NCI-H1105 treated with DMSO at 0.1 percent for 48 hours (cell line): ENCODE measurements at places on chromosomes 2 and 18.

- DNase-seq, result no peak
Measured at GRCh38 chr18:63292831-63293683, 26.5 kb downstream of the BCL2 start.

GRCh38 chr2:51534166-51534565 lies 502.2 kb upstream of the NRXN1 start:
- DNase-seq, result peak; percentile 92

DNA sequence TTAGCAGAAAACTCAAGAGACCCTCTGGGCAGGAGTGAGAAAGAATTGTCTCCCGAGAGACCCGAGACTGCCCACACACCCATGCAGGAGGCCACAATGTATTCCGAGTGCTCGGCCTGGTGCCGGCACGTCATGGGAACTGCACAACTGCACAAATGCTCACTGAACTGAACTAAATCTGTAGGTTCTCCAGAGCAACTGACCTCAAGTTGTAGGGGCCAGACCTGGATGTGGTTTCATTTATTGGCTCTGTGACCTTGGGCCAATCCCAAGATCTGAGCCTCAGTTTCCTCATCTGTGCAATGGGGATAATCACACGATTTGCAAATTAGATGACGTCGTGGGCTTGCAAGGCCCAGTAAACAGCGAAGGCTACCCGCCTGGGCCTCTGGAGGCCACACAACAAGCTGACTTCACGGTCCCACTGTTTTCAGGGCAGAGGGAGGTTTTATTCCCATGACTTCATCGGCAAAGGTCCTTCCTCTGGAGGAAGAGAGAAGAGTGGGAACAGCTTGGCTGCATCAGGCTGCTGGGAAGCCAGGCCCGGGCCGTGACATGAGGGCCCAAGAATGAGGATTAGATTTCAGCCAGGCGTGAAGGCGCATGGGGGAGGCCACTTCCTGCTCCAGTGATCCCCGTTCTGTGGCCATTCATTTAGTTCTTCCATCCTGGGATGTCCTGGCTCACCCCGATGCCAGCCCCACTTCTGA lies 3.6 kb upstream of the ERFE start:
- no peak for DNase-seq

GRCh38 chr18:3706279-3707097 lies 256.5 kb downstream of the TGIF1 start:
- DNase-seq, result no peak

DNA sequence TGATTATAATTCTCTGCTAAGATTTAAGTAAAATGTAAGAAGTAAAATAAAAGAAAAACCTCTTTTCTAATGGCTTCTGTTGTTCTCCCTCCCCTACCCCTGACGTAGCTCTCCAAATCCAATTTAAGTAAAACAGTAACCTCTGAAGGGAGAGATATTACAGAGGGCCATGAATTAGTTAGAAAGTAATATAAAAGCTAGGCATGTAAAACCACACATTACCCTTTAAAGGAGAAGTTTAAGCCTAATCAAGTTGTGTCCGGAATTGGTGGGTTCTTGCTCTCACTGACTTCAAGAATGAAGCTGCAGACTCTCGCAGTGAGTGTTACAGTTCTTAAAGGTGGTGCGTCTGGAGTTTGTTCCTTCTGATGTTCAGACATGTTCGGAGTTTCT lies 116.9 kb upstream of the SCN7A start:
- DNase-seq, result no peak

DNA sequence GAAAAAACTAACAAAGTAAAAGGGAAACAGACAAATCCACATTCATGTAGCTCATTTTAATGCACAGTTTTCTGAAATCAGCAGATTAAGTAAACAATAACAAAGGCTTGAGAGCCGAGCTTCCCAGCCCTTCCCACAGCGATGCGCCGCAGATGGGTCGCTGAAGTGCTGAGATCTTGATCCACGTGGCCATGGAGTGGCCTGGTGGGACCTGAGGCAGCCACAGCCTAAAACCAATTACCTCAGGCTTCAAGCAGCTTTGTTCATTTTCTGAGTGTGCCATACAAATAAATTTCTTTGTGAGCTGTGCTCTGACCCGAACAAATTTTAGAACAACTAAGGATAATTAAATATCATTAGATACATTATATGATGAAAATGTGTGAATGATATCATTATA lies 25.6 kb upstream of the CYRIA start:
- DNase-seq, result no peak

DNA sequence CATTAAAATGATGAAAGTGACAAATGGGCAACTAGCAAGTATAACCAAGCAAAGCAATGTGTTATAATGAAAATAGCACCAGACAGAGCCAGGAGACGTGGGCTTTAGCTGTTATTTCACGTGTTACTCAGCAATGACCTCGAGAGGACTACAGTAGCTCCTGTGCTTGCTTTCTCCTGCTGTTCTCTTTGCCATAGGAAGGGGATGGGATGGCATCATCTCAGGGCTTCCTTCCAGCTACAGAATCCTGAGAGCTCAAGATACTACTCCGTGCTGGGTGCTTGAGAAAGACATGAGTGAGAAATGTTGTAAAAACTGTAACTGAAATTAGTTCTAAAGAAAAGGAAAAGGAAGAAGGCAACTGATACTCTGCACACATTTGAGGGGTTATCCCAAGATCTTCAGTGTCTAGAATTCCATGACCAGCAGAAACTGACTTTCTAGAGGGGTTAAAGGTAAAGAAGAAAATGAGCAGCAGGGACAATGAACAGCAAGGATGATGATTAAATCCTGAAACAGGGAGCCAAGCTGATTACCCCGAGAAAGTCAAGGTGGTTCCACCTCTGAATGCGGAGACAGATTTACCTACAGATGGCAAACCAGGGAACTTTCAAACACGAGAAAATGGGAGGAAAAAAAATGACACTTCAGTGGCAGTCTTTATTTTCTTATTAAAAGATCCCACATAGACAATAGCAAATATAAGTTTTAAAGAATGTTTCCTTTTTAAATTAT lies 33.4 kb downstream of the GAREM1 start:
- no peak for DNase-seq

DNA sequence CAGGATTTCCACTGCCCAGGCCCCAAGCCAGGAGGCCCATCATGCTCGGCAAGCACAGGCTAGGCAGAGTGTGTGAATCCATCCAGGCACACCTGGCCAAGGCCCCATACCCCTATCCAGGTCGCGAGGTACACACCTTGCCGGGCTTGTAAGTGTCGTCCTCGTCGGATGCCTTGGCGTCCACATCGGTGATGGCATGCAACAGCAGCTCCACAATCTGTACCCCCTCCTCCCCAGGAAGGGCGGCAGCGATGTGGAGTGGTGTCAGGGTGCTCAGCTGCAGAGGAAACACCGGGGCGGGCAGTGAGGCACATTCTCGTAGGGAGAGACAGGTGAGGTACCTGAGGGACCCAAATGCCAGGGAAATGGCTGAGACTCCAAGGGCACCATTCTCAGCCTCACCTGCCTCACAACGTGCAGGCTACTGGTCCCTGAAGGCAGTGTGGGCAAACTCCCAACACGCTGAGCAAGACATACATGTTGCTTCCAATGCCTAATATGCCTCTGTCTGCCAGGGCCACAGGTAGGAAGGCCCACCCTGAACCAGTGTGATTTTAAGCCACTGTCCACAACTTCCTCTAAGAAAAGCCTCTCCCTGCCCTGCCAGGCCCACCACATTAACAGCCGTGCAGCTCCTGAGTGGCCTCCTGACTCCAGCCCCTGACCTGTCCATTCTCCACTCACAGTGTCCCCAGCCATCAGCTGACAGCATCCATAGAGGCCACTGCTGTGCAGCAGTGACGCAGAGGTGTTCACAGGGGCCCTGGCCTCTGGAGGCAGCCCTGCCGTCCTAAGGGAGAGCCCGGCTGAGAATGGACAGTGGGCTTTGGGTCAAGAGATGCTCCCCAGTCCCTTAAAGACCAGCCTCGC lies 44.9 kb downstream of the ANKMY1 start:
- no peak for DNase-seq

- DNase-seq, result no peak
Measured at GRCh38 chr18:69265656-69266055, 135.0 kb upstream of the DOK6 start.

DNA sequence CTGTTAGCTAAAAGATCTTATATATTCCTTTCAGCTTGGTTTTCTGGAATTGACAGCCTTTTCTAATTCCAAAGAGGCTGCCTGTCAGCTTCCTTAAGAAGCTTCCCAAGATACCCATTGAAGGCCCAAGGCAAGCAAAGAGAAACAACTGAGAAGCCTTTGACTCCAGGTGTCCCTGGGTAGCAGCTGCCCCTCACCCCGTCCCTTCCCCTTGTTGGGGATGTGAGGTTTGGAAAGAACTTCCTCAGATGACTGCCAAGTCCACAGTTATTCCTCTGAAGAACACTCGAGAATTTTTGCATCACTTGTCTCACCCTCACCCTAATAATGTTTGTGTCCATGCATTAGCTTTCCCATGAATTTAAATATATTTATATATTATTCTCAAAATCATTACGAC lies 13.3 kb downstream of the MAPRE3 start:
- DNase-seq, result no peak

- no peak for DNase-seq
Measured at GRCh38 chr2:239588451-239589269, 187.8 kb upstream of the HDAC4 start.

DNA sequence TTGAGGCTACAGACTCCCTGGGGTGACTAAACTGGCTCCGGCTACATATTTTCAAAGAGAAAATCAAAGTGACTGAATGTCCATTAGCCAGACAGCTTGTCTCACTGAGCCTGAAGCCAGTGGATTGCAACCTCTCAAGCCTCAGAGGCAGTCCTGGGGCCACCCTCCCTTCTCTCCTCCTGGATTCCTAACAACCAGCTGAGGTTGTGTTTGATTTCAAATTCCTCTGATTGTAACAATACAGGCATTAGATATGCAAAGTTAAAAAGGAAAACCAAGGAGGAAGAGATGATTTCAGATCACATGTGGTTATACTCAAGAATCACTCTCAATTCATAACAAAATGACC lies 101.0 kb upstream of the LMAN1 start:
- DNase-seq, result no peak

- DNase-seq, result no peak
Measured at GRCh38 chr18:22814329-22814703, 118.8 kb upstream of the RBBP8 start.

DNA sequence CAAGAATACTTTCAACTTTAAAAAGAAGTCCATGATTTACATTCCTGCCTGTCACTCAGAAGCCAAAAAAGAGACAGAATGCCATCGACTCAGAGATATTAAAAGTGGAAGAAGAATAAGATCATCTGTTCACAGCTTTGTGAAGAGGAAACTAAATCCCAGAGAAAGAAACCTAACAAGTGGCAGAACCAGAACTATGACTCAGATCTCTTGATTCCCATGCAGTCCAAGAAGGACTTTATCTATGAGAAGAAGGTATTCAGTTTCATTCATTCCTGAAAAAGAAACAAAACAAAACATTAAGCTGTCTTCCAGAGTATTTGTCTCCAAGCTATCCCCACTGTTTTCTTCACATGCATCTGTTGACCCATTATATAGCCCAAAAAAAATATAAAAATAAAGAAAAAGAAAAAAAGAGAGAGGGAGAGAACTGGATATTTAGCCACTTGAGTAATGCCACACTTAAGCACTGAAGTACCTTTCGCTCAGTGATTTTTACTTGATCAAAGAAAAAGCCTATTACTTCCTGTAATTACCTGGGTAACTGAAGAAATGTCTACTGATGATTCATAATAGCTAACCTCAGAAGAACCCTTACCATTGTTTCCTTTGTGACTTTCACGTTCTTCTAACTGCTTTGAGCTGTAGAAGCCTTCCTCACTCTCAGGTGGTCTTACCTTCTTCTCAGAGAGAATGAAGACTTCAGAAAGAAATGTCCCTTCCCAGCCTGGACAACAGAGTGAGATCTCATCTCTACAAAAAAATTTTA lies 17.7 kb upstream of the AKAIN1 start:
- no peak for DNase-seq

- DNase-seq, result no peak
Measured at GRCh38 chr2:178819992-178820391, 12.8 kb upstream of the TTN start.

DNA sequence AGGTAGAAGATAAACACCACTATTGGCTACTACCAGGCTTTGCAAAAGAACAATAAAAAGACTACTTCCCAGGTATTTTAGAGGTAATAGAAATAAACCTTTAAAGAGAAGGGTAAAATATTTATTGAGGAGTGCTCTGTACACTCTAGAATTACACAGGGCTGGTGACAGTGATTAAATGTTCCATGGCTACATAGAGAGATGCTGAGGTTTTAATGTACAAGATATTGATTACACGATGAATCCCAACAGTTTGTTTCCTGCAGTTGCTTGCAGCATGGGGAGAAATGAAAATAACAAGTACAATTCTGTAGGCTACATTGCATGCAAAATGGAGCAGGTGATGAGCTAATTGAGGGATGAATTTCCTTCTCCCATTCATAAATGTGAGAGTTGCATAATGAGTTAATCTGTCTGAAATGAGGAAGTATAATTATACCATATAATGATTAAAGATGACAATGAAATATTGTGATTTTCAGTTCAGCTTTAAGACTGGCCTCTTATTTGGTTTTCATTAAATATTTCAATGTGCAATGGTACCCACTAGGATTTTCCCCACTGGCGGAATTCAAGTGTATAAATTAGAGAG lies 266.1 kb downstream of the SOCS6 start:
- DNase-seq, result peak; percentile 16

DNA sequence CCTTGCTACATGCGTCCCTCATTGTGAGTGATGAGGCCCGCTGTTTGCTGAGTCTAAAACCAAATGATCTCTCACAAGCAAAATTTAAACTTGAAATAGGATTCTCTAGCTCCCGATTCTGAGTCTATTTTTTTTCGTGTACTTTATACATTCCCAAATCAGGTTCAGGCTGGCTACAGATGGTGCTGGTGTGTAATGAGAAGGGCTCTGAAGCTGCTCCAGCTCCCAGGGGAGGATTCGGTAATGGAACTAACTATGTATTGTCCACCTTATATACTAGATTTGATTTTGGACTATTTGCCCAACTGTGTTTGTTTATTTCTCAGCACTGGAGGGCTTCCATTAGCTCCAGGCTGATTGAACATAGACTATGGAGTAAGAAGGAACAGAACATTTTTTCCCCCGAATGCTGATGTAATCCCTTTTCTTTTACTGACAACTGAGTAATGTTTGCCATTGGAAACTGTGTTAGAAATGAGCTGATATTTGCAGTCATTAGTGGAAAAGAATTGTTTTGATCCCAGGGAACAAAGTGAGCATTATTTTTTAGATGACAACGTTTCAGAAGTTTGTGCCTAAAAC lies 274.0 kb upstream of the FIGN start:
- peak; percentile 57 for DNase-seq

GRCh38 chr2:189083106-189083505 lies 96.5 kb downstream of the COL5A2 start:
- no peak for DNase-seq

GRCh38 chr2:156083763-156084493 lies 248.6 kb downstream of the NR4A2 start:
- no peak for DNase-seq

DNA sequence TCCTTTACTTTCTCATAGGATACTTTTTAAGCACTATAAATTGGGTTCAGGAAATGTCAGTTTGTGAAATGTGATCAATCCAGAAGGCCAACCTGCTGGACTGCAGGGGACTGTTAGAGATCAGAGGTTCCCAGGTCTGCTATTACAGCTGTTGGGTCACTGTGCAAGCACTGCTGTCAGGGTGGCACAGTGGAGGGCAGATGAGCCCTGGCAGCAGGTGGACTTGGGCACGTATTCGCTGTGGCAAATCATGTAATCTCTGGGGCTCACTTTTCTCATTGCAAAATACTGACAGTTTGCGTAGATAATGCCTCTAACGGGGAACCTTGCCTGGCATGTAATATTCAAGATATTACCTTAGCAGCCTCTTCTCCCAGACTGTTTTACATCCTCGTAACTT lies 18.1 kb downstream of the RAB31 start:
- no peak for DNase-seq

- DNase-seq, result no peak
Measured at GRCh38 chr18:10776493-10776892, 250.7 kb downstream of the NAPG start.
